Activated naive CD4-positive, alpha-beta T cell treated with anti-CD3 and anti-CD28 coated beads, Interleukin-2, amount 10 ng/mL, durations not matched to agents 5 hours and 36 hours (primary cell): ENCODE measurements at places on chromosomes 1 and 21. TPM values are rescaled to one million over a fixed set of nuclear protein-coding genes. Genes with fewer than 3 reads are reported as not detected.

RAB42 gene
- not detected for total RNA-seq

FHAD1 gene
- 0.46 TPM for total RNA-seq

DMRTA2 gene
- total RNA-seq = not detected

LRRC53 gene
- total RNA-seq = not detected

RNU1-3 gene
- total RNA-seq = 1,658 TPM

GABRD gene
- total RNA-seq = 0.28 TPM
